Neuronal stem cell (in vitro differentiated cells): ENCODE measurements at places on chromosomes 4 and X.

DNA sequence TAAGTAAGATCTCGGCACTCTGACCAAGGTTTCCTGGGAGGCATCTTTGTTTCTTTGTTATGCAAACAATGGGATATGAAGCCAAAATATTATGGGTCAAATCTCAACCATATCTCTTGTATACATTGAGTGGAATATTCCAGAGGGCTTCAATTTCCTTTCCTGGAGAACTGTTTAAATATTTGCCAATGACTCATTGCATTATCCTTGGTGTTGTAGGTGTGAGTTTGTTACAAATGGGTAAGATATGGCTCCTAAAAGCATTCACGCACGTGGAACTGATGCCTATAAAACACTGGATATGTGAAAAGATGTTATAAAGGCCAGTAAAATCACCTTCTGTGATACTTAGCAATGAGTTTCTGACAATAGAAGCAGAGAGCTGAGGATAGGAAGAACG, 150.5 kb upstream of the WDR1 start:
- DNase-seq = no peak
- H3K27me3 ChIP-seq = no peaks in the 10 kb centered on the region
- H3K4me1 ChIP-seq = no peaks in the 10 kb centered on the region
- no peaks in the 10 kb centered on the region for H3K36me3 ChIP-seq

- no peak overlapping the region for H3K4me3 ChIP-seq
- H3K36me3 ChIP-seq = no peaks in the 10 kb centered on the region
- H3K4me1 ChIP-seq = no peaks in the 10 kb centered on the region
Observed at GRCh38 chr4:62709618-62710252, 1509.6 kb downstream of the ADGRL3 start.

DNA sequence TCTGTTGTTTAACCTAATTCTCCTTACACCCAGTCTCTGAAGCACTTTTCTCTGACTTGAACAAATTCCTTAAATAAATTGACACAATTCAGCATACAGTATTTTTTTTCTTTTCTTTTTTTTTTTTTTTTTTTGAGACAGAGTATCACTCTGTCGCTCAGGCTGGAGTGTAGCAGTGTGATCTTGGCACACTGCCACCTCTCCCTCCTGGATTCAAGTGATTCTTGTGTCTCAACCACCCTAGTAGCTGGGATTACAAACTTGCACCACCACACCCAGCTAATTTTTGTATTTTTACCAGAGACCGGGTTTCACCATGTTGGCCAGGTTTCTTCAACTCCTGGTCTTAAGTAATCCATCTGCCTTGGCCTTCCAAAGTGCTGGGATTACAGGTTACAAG, 1498.1 kb upstream of the PCDH10 start:
- H3K27ac ChIP-seq = no peak overlapping the region
- H3K27me3 ChIP-seq = no peaks in the 10 kb centered on the region

GRCh38 chr4:175946472-175947116, 119.0 kb upstream of the WDR17 start:
- H3K27ac ChIP-seq = no peak overlapping the region
- no peak for DNase-seq
- H3K4me1 ChIP-seq = no peaks in the 10 kb centered on the region
- no peaks in the 10 kb centered on the region for H3K36me3 ChIP-seq
- H3K4me3 ChIP-seq = peak overlapping the region; percentile 69

- no peaks in the 10 kb centered on the region for H3K36me3 ChIP-seq
- H3K4me3 ChIP-seq = no peak overlapping the region
- H3K27me3 ChIP-seq = no peaks in the 10 kb centered on the region
- no peaks in the 10 kb centered on the region for H3K4me1 ChIP-seq
- H3K27ac ChIP-seq = no peak overlapping the region
Observed at GRCh38 chrX:126982158-126982557, 162.6 kb downstream of the PRR32 start.

GRCh38 chrX:97308171-97308570, 424.5 kb downstream of the RPA4 start:
- no peak overlapping the region for H3K4me3 ChIP-seq
- no peak overlapping the region for H3K27ac ChIP-seq
- no peaks in the 10 kb centered on the region for H3K36me3 ChIP-seq
- H3K4me1 ChIP-seq = no peaks in the 10 kb centered on the region

- no peaks in the 10 kb centered on the region for H3K27me3 ChIP-seq
- H3K4me3 ChIP-seq = no peak overlapping the region
- DNase-seq = no peak
- H3K36me3 ChIP-seq = no peaks in the 10 kb centered on the region
- no peaks in the 10 kb centered on the region for H3K4me1 ChIP-seq
- H3K27ac ChIP-seq = no peak overlapping the region
Observed at GRCh38 chr4:55336138-55337034, 9.7 kb upstream of the SRD5A3 start.

GRCh38 chrX:134999469-134999868, 8.7 kb downstream of the SMIM10 start:
- no peaks in the 10 kb centered on the region for H3K36me3 ChIP-seq
- no peaks in the 10 kb centered on the region for H3K4me1 ChIP-seq
- no peak overlapping the region for H3K27ac ChIP-seq
- no peak for DNase-seq
- H3K27me3 ChIP-seq = no peaks in the 10 kb centered on the region

GRCh38 chrX:78116766-78117165, 12.7 kb downstream of the PGK1 start:
- no peak overlapping the region for H3K4me3 ChIP-seq
- no peak overlapping the region for H3K27ac ChIP-seq
- no peak for DNase-seq
- H3K27me3 ChIP-seq = no peaks in the 10 kb centered on the region

- no peaks in the 10 kb centered on the region for H3K4me1 ChIP-seq
- DNase-seq = no peak
- H3K4me3 ChIP-seq = no peak overlapping the region
- H3K27ac ChIP-seq = no peak overlapping the region
Observed at GRCh38 chrX:154419688-154420401, 8.5 kb downstream of the TAFAZZIN start.

DNA sequence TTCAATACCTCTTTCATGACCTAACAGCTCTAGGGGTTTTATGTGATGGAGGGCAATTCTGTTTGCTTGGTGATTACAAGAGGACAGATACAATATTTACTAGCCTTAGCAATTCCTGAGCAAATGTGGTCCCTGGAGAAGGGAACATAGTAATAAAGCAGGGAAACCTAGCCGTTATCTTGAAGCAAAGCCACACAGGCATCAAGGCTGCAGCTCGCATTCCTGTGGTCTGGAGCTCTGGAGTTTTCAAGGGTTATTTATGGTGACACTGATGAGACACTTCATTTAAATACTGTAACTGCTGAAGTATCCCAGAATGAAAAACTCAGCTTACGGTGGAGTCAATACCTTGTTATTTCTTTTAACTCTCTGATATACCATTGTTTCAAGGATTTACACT, 66.8 kb downstream of the AFF2 start:
- H3K27me3 ChIP-seq = no peaks in the 10 kb centered on the region
- no peaks in the 10 kb centered on the region for H3K4me1 ChIP-seq
- H3K36me3 ChIP-seq = no peaks in the 10 kb centered on the region
- no peak overlapping the region for H3K27ac ChIP-seq

DNA sequence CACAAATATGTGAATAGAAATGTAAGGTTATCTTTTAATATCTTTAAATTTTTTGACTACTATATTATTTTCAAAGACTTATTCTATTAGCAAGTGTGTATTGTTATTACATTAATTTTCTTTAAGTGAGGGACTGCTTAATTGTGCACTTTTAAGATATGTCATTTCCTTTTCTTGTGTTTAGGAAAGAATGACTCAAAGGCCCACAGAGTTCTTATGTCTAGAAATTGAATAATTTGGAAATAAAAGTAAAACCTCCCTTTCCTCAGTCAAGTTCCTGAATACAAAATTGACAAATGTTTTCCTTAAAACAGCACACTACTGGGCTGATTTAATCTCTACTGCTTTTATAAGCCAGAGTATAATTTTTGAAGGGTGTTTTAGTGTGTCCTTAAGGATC, 169.7 kb downstream of the TMEM47 start:
- no peak overlapping the region for H3K4me3 ChIP-seq
- no peak overlapping the region for H3K27ac ChIP-seq
- H3K4me1 ChIP-seq = no peaks in the 10 kb centered on the region
- no peaks in the 10 kb centered on the region for H3K36me3 ChIP-seq

DNA sequence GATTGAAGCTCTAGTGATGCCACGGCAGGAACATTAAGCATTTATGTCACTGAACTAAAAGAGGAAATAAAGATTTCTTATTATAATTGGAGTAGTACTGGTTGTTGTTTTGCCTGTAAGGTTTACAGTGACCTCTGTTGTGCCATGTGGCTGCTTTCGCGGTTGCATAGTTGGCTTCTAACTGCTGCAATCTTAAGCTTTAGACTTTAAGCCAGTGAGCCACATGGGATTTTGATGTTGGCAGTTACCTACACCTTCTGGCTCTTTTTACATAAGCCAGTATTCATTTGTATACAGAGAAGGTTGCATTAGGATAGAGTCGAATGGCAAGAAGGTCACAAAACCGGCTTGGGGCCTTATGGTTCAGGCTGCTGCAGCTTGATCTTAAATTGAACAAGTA, 1311.6 kb downstream of the RAPGEF2 start:
- no peaks in the 10 kb centered on the region for H3K36me3 ChIP-seq
- no peak overlapping the region for H3K4me3 ChIP-seq
- no peak overlapping the region for H3K27ac ChIP-seq
- H3K27me3 ChIP-seq = no peaks in the 10 kb centered on the region
- no peak for DNase-seq

- H3K4me3 ChIP-seq = no peak overlapping the region
- peaks cover 11% of the 10 kb centered on the region for H3K4me1 ChIP-seq
- H3K36me3 ChIP-seq = no peaks in the 10 kb centered on the region
- no peak overlapping the region for H3K27ac ChIP-seq
- H3K27me3 ChIP-seq = no peaks in the 10 kb centered on the region
Observed at GRCh38 chr4:109913596-109914241, 1.0 kb downstream of the EGF start.

GRCh38 chrX:29172880-29173279, 585.6 kb downstream of the IL1RAPL1 start:
- no peak for DNase-seq
- no peaks in the 10 kb centered on the region for H3K4me1 ChIP-seq
- no peak overlapping the region for H3K27ac ChIP-seq
- no peaks in the 10 kb centered on the region for H3K36me3 ChIP-seq
- H3K27me3 ChIP-seq = no peaks in the 10 kb centered on the region
- H3K4me3 ChIP-seq = no peak overlapping the region

DNA sequence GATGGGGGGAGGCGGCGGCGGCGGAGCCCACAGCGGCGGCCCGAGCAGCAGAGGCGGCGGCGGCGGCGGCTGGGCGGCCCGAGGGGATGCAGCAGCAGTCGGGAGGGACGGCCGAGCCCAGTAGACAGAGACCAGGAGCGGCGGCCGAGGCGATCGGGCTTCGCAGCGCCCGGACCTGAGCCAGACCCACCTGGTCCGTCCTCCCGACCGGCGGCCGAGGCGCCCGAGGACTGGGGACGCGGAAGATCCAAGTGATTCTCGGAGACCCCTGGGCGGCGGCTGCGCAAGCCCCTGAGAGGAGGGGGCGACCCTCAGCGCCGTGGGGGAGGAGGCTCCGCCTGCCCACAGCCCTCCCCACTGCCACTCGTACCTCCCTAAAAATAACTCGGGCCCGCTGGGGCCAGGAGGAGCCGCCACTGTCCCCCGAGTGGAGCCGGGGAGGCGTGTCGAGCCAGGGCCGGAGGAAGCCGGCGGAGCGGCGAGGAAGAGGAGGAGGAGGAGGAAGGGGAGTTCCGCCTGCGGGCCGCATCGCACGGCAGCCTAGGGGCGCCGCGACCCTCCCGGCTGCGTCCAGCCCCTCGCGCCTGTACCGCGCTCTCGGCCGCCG, 608 bp downstream of the RAPGEF2 start:
- DNase-seq = peak; percentile 60
- peaks cover 11% of the 10 kb centered on the region for H3K27me3 ChIP-seq
- H3K36me3 ChIP-seq = no peaks in the 10 kb centered on the region
- H3K4me1 ChIP-seq = peaks cover 17% of the 10 kb centered on the region
- H3K4me3 ChIP-seq = peak overlapping the region; percentile 99
- H3K27ac ChIP-seq = peak overlapping the region; percentile 78

- no peaks in the 10 kb centered on the region for H3K36me3 ChIP-seq
- DNase-seq = no peak
- no peaks in the 10 kb centered on the region for H3K27me3 ChIP-seq
- no peak overlapping the region for H3K27ac ChIP-seq
Observed at GRCh38 chrX:19839770-19840254, 47.6 kb downstream of the SH3KBP1 start.

- H3K36me3 ChIP-seq = peaks cover 50% of the 10 kb centered on the region
- no peak for DNase-seq
- no peaks in the 10 kb centered on the region for H3K27me3 ChIP-seq
- no peak overlapping the region for H3K27ac ChIP-seq
Observed at GRCh38 chr4:182699795-182700194, 217.4 kb downstream of the DCTD start.

DNA sequence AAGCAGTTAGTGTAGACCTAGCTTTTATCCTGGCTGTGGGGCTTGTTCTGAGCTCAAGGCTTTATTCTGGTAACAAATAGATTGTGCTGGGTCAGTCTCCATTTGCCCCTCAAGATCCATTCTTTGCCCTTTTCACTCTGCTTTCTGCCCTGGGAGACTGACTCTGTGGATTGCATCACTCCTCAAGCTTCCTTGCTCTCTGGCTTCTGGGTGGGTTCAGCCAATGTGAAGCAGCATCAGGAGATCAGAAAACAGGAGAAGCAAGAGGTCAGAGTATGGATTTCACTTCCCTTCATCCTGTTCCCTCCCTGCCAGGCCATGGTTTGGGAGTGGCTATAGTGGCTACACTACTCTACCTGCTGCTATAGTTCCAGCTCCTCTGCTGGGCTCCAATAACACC, 184.1 kb upstream of the NDP start:
- no peaks in the 10 kb centered on the region for H3K27me3 ChIP-seq
- H3K4me3 ChIP-seq = no peak overlapping the region
- no peak overlapping the region for H3K27ac ChIP-seq
- H3K36me3 ChIP-seq = no peaks in the 10 kb centered on the region
- no peak for DNase-seq

- H3K4me3 ChIP-seq = no peak overlapping the region
- no peaks in the 10 kb centered on the region for H3K27me3 ChIP-seq
- H3K36me3 ChIP-seq = no peaks in the 10 kb centered on the region
- no peak overlapping the region for H3K27ac ChIP-seq
- H3K4me1 ChIP-seq = no peaks in the 10 kb centered on the region
Observed at GRCh38 chrX:72715546-72715945, 1.4 kb upstream of the PHKA1 start.

- H3K36me3 ChIP-seq = no peaks in the 10 kb centered on the region
- no peaks in the 10 kb centered on the region for H3K27me3 ChIP-seq
- H3K4me3 ChIP-seq = no peak overlapping the region
- no peak overlapping the region for H3K27ac ChIP-seq
- H3K4me1 ChIP-seq = no peaks in the 10 kb centered on the region
Observed at GRCh38 chr4:80655662-80656061, 320.1 kb downstream of the CFAP299 start.

DNA sequence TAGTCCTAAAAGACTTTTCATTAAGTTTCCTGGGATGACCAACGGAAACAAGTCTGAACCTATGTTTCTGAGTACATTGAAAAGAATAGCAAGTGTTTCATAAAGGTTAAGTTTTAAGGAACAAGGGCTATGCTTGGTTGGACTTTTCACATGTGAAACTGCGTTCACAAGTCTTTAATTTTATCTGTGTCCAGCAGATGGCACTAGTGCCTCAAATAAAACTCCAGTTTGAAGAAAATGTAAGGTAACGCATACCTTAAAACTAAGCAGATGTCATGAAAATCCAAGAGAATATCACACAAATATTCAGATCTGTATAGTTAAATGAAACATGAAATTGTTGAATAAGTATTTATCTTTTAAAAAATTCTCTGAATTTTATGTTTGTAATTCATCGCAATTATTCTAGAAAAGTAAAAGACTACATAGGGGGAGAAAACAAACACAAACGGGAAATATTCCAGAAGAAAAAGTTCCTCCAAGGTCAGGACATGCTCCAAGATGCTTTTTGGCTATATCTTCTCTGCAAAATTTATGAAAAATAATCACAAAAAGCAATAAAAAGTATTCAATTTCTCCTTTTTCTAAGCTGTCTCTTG, 89.6 kb upstream of the MAD2L1 start:
- no peaks in the 10 kb centered on the region for H3K27me3 ChIP-seq
- H3K27ac ChIP-seq = no peak overlapping the region
- no peak overlapping the region for H3K4me3 ChIP-seq
- peak; percentile 69 for DNase-seq
- H3K36me3 ChIP-seq = no peaks in the 10 kb centered on the region
- H3K4me1 ChIP-seq = no peaks in the 10 kb centered on the region
